ENCODE measurements at places on chromosomes 12 and 14. TPM values are rescaled to one million over a fixed set of nuclear protein-coding genes. Genes with fewer than 3 reads are reported as not detected.

The ANO4 gene
- total RNA-seq, result 0.24 TPM

DNA sequence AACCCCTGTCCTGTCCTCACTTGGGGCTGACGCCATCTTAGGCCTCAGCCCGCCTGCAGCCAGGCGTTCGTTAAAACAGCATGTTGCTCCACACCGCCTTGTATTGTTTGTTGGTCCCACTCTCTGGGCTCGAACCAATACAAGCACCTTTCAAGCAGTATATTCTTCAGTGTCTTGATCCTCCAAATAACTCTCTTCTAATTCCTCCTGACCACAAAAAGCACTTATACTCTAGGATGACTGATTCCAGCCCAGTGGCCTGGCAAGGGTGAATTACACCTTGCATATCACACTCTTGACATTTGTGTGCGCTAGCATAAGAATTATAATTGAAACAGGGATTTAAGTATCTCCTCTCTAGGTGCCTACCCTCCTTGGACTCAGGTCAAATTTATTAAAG, 7.1 kb downstream of the CCER1 start:
- no peak for DNase-seq

The GAS2L3 gene
- 2.7 TPM for total RNA-seq

The HSPB8 gene
- 572 TPM for total RNA-seq

DNA sequence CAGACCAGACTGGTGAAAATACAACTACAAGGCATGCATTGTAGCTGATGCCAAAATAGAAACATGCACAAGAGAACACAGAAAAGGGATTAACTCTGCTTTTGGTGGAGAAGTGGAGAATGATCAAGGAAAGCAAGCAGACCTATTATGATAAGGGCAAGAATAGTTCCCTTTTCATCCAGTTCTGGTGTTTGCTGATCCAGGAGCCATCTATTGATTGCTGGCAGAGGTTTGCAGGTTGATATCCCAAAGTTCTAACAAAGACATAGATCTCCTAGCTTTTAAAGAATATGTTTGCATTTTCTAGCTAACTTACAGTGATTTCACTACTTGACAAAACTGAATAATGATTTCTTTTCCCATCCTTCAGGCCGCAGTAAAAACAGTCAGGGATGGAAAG, 166.2 kb upstream of the CDKN3 start:
- DNase-seq, result no peak

Measured in Right ventricle myocardium inferior (tissue), 1 donor.